ENCODE measurements at places on chromosomes 6 and 20.

DNA sequence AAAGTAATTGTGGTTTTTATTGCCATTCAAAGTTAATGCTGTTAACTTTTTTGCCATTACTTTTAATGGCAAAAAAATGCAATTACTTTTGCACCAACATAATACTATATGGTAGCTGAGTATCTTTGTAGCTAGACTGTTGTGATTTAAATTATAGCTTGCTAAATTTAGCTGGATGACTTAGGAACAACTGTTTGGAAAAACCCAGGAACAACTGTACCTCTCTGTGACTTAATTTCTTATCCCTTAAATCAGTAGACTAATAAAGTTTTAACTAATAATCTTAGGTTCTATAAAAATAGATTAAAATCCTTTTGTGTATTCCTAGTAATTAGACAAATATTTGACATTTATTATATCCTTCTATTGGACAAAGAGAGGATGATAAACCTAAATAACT, 268.2 kb downstream of the TENT5A start:
- DNase-seq, result no peak

DNA sequence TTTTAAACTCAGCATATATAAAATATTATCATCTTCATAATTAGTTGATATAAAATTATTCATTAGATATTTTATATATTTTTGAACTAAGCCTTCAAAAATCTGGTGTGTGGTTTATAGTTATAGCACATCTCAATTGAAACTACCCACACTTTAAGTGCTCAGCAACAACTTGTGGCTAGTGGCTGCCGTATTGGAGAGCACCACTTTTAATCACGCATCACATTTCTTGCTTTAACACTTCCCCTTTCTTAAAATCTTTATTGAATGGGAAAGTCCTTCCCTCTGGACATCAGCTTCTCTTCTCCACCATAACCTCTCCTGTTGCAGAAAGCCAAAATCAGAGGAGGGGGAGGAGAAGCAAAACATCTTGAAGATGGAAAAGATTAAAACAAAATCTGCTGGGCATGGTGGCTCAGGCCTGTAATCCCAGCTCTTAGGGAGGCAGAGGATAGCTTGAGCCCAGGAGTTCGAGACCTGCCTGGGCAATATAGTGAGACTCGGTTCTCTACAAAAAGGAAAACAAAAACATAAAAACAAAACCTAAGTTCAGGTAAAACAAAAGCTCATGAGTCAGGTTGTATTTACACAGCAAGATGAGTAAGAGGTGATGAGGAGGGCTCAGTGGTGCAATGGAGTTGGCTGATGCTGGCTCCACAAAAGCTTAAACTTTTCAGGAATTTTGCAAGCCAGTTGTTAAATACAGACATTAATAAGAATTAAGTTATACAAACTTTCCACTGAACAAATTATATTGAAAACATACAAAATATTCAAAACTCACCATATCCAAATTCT, 237.0 kb upstream of the SUPT3H start:
- no peak for DNase-seq

DNA sequence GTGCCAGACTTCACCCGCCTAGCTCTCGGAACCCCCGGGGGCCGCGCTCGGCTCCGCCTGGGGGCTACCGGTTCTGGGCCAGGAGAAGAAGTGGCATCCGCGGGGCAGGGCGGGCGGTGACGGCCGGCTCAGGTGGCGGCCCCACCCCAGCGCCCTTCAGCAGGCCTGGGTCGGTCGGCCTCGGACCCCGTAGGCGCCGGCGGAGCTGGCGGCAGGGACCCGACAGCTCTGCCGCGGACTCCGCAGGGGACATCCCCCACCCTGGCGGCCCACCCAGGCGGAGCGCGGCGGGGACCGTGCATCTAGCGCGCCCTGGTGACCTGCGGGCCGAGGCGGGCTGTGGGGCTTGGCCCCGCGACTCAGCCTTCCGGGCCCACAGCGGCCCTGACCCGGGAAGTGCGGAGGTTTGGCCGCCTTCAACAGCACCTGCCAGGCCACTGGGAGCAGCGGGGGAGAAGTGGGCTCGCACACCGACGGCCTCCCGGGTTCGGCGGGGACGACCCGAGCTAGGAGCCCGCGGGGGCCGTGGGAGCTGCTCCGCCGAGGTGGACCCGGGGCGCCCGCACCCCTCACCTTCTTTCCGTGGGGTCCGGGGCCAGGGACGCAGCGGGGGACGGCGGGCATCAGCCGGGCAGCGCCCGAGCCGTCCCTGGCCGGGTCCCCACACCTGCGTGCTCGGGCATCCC, 87.1 kb downstream of the TMEM242 start:
- DNase-seq, result no peak

DNA sequence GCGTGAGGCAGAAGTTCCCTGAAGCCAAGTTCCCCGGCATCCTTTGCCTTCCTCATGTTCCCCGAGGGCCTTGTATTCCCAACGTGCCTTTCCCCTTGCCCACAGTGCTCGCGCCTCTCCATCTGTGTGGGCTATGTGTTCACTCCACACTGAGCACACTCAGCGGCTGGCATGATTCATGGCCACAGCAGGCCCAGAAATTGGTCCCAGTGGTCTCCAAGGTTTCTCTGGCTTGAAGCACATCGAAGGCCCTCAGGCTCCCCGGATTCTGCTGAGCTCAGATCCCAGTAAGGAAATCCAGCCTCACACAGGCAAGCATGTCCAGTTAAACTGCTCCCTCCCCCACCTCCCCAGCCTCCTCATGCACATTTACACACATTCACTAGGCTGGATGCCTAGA, 123.6 kb downstream of the ISM1 start:
- DNase-seq, result no peak

GRCh38 chr20:57620274-57620990, at the start of gene ZBP1:
Gene ZBP1 (minus strand): TSS chr20:57620426. CDS start chr20:57620295, 131 bp downstream.
- no peak for DNase-seq

DNA sequence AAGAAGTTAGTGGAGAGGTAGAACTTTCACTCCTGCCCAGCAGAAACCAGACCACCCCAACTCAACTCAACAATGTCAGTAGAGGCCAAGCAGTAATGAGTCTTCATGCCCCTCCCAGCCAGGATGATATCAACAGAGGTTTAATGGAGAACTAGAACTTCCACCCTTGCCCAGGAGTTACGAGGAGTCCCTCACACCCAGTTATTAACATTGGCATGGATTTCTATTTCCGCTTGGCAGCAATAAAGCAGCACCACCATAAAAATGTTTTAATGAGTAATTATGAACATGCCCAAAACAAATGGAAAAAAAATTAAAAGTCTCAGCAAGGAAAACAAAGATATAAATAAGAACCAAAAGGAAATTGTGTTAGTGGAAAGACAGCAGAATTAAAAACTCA, 40.7 kb upstream of the ID4 start:
- no peak for DNase-seq

DNA sequence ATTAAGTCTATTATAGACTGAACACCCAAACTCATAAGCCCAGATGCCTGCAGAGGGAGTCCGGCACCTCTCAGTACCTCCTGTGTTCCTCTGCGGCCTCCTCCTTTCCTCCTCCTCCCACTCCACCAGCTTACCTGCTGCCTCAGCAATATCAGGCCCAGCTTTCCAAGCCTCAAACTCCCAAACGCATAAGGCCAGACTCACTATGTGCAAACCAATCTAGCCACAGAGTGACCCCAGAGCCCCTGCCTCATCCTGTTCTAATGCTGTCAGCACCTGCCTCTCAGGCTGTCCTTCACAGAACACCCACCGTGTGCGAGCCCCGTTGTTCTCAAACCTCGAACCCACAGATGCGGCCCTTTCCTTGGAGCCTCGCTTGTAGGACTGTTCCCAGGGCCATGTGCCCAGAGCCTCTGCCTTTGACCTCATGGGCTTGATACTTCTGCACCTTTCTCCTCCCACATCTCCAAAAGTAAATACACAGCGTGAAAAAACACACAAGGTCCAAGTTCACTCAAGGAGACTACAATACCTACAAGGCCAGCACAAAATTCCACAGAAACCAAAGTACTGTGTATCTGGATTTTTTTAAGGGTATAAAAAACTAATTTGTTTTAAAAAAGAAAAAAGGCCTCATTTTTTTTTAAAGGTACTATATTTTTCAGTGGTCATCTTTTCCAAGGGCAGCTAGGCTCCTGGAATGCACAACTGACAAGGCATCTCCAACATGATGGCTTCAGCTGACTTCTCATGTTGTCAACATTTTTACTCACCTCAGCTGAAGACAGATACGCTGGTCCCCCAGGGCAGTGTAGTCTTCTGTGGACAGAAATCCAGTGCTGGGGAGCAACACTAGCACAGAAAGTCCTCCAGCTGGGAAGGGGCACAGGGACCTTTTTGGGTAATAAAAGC, 52.3 kb downstream of the ABHD12 start:
- no peak for DNase-seq

DNA sequence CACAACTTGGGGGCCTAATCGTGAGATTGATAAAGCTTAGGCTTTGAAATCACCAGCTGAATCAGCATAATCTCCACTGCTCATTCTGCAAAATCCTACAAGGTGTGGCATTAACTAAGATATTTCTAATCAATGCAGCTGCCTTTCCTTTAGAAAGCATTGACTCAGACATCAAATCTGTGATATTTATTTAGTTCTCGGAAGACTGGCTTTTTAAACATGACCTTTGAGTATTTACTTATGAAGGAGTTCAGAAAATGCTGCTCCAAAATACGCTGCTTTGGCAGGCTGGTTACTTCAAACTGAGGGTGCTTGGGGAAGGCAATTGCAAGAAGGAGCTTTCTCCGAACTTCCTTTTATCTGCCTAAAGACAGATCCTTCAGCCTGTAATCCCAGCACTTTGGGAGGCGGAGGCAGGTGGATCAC, 23.7 kb upstream of the FUCA2 start:
- DNase-seq, result no peak

GRCh38 chr6:132498638-132499037, 14.3 kb downstream of the STX7 start:
- no peak for DNase-seq

- DNase-seq, result no peak
Measured at GRCh38 chr6:145373826-145374225, 361.5 kb downstream of the EPM2A start.

DNA sequence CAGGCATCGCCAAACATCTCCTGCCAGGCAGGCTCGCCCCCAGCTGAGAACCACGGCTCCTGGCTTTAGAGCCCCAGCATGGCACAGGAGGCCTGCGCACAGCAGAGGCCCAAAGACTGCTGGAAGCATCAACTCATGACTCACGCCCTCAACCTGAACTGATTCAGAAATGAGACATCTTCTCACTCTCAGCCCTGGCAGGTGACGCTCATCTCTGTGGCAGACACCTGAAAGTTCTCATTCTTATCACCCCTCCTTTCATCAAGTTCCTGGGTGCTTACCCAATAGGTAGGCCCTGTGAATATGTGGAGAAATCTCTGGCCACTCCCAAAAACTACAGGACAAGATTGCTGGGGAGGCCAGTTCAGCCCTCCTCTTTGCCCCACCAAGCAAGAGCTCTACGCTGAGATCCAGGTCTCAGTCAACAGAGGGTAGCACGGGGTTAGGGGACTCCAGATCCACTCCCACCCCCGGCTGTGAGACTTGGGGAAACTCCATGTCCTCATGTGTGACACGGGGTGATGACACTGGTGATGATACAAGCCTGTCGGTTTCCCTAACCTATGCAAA, 11.3 kb downstream of the NFATC2 start:
- peak; percentile 45 for DNase-seq

GRCh38 chr20:35235881-35236280, 9.4 kb downstream of the MMP24 start:
- DNase-seq, result no peak

DNA sequence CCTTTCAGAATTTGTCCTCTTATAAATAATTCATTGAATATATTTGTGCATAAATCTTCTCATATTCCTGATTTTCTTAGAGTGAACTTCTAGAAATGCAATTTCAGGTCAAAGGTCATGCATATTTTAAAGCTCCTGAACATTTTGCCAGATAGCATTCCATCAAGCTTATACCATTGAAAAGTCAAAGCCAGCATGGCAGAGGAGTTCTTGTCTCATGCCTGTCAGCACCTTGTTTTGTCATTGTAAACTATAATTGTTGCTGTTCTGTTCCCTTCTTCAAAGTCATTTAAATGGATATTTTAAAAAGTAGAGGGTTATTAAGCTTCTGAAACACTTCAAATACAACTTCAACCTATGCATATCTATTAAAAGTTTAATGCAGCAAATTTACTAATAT, 170.6 kb downstream of the EYA4 start:
- DNase-seq, result no peak

DNA sequence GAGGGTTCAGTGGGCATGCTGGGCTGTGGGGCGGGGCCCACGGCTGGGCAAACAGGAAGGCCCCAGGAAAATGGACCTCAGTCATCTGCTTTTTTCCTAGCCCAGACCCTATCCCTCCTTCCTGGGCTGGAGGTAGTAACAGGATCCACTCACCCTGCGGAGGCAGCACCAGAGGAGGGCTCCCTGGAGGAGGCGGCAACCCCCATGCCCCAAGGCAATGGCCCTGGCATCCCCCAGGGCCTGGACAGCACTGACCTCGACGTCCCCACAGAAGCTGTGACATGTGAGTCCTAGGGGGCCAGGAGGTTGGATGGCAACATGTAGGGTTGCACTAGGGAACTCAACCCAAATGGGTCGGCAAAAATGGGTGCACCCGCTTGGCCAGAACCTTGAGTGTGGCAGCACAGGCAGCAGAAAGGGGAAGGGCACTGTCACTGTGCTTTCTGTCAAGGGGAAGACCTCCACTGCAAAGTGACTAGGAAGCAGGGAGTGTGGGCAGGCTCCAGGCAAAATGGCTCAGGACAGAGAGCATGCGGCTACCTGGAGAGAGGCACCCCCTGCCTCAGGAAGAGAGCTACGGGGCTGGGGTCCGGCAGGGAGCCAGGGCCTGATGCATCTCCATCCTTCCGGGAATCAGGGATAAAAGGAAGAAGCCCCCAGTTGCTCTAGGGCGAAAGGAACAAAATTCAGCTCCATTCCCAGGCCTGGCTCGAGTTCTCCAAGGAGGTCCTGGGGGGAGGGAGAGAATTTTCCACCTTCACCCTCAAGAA, 7.9 kb downstream of the MDFI start:
- no peak for DNase-seq

- DNase-seq, result no peak
Measured at GRCh38 chr6:137699031-137699683, 167.9 kb upstream of the TNFAIP3 start.

GRCh38 chr20:64047968-64048401, 1.5 kb downstream of the SOX18 start:
- DNase-seq, result no peak

DNA sequence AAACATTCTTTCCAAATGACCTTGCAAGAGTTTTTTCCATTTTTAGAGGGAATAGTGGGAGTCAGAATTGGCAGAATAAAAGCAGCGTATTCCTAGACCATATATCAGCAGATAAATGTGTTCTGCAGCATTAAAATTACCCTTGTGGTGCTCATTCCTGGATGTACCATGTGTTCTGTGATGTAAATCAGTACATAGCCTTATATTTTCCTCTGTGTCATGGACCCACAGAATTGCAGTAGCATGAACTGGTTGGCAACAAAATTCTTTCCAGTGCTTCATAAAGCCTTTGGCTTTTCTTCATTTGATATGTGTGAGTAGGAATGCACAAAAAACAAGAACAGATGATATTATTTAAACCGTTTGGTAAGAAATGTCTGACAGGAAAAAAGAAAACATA, 32.5 kb downstream of the ANKEF1 start:
- DNase-seq, result no peak

DNA sequence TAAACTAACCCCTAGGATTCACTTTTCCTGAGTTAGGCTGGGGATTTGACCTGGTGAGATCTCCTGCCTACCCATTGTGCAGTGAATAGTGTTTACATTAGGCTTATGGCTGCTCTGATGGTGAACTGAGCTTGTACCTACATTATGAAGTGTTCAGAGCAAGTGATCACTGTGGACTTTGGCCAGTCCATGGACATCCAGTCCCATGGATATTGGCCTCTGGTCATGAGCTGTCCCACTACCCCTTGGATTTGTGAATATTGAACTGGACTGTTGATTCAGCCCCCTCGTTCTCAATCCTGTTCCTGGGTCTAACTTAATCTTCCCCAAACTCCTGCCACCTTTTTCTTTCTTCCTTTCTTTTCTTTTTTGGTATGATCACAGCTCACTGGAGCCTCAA, 13.8 kb downstream of the ASIP start:
- DNase-seq, result no peak
